ENCODE measurements at places on chromosomes 6 and 20.

DNA sequence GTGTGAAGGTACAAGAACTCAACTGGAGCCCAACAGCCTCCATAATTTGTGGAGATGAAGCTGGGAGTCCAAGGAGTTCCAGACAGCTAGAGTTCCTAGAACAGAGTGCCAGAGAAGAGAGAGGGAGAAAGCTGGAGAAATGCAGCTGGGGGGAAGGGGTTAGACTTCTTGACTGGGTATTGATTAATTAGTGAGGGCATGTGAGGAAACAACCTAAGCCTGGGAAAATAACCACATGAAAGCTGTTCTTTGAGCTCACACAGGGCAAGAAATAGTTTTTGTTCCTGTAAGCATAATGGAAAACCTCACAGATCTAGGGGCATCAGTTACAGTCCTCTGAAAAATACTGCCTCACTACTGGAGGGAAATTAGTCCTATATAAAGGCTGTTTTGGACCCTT lies 230.5 kb upstream of the FKBP1C start:
- peak; percentile 52 for DNase-seq

DNA sequence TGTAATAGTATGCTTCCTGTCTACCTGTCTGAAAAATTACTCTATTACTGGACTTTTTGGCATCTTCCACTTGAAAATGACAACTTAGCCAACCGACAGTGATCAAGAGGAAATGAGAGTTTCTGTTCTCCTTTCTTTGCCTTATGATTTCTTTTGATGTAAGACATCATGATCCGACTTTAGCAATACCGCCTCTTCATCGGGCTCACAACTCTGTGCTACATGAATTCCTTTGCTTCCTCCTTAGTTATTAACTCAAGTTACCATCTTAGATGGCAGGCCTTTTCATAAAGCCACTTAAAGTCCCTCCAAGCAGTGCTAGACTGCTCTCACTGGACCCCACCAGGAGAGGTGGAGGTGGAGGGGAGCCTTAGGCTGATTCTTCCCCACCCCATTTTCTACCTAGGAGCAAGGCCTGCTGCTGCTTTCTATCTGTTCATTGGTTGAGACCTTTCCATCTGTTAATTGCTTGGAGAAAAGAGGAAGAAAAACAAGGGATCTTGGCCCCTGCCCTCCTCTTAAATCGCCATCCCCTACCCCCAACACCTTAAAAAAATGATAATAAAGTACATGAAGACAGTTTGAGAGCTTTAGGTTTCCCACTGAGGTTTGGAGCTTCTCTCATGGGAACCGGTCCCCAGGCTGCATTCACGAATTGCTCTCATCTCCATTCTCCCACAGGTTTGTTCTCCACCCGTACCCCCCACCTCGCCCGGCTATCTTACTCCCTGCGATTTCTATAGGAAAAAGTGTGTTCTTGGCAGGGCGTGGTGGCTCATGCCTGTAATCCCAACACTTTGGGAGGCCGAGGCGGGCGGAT lies 21.6 kb upstream of the MCM3 start:
- DNase-seq = no peak

- DNase-seq = peak; percentile 46
Observed at GRCh38 chr6:41748542-41748941, 1.3 kb upstream of the PGC start.

DNA sequence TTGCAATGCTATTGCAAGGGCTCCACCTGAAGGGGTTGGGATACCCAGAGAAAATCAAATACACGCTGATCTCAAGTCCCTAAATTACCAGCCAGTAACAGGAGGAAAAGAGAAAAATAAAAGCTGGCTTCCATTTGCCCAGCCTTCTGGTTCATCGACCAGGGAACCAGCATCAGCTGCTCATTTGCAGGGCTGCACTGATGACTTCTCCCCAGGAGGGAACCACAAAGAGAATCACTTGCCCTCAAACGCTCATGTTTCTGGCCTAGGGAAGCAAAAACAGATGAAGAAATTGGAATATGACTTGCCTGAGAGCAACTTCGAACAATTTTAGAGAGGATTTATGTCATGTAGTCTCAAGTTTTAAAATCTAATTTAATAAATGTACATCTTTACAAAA lies 119.7 kb downstream of the SH3BGRL2 start:
- DNase-seq = no peak

GRCh38 chr20:18154342-18154741 lies 16.7 kb downstream of the KAT14 start:
- no peak for DNase-seq

DNA sequence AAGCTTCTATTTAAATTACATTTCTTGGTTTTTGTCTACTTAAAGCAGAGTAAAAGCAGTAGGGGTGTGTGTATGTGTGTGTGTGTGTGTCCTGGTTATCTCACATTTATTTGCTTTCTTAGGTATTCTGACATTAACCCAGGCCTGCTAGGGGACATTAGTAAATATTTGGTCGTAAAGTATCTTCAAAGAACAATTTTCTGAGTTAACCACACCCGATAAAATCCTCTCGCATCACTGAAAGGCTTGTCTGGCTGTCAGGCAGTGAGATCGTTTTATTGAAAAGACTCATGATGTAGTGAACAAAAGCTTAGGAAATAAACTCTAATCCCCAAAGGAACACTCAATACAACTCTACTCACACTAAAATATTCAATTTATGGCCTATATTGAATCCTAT lies 77.9 kb downstream of the ZNF217 start:
- no peak for DNase-seq

- no peak for DNase-seq
Observed at GRCh38 chr20:10312111-10312510, 93.5 kb downstream of the SNAP25 start.

DNA sequence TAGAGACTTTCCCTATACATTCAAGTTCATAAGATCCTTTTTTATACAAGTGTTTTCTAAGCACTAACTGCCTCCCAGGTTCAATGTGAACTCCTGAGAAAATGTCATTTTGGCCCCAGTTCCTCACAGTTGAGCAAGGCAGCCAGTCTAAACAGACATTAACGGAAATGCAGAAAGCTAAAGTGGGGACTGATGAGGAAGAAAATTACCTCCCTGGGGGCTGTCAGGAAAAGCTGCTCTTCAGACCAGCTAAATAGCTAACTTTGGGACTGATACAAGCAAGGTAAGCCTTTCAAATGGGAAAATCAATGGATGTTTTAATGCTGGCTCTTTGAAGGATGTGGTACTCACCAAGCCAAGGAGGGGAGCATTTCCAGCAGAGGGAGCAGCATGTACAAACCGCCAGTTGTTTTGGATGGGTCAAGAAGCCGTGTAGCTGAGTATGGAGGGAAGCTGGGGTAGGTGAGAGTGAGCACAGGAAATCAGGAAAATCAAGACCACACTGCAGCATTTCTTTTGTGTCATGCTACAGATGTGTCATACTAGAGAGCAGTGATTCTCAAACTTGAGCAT lies 180.8 kb upstream of the CHD6 start:
- no peak for DNase-seq

- no peak for DNase-seq
Observed at GRCh38 chr6:152596726-152597125, 40.4 kb downstream of the SYNE1 start.

- no peak for DNase-seq
Observed at GRCh38 chr6:169530752-169531123, 171.1 kb downstream of the WDR27 start.

- no peak for DNase-seq
Observed at GRCh38 chr6:140344142-140344913, 969.9 kb upstream of the CITED2 start.

DNA sequence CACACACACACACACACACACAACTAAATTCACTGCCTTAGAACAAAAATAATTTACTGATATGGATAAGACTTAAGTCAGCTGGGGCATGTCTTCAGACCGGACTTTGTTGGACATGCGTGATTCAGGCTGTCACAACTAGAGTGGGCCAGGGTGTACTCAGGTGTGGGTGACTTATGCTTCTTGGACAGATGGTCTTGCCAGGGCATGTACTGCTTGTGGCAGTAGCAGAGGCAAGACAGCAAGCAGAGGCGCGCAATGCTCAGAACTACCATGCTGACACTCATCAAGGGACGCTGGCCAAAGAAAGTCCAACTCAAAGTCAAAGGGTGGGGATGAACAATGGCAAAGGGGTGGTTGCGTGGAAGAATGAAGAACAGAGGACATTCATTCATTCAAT lies 437.5 kb downstream of the CBLN4 start:
- DNase-seq = no peak

- no peak for DNase-seq
Observed at GRCh38 chr6:23081701-23082100, 512.3 kb downstream of the HDGFL1 start.

GRCh38 chr20:18628330-18628920 lies 40.6 kb downstream of the DTD1 start:
- peak; percentile 48 for DNase-seq

DNA sequence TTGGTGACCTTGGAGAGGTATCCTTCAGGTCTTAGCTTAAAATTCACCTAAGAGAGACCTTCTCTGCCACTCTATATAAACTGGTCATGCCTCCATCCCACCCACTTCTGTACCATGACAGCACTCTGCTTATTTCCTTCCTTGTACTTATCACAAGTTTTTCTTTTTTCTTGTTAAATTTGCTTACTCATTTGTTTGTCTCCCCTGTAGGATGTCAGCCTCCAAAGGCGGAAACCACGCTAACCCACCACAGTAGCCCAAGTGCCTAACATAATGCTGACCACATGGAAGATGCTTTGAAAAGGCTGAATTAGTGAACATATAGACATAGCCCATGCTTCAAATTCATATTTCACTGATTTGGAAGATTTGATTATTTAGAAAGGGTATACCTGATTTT lies 5.4 kb downstream of the BMP6 start:
- DNase-seq = no peak

Measured in body of pancreas (tissue), 4 donors.